ENCODE measurements at places on chromosomes 7 and 10.
A peak's percentile ranks its signal among the peaks of the same experiment; 100 is the strongest.

GRCh38 chr7:101200862-101201599 lies at the start of gene MOGAT3:
Gene MOGAT3 (minus strand): TSS chr7:101201036. CDS start chr7:101200854, 182 bp downstream.
- peak; percentile 91 for DNase-seq

- no peak for DNase-seq
These were observed 84.0 kb upstream of the MYO3A start for GRCh38 chr10:25849988-25850387.

DNA sequence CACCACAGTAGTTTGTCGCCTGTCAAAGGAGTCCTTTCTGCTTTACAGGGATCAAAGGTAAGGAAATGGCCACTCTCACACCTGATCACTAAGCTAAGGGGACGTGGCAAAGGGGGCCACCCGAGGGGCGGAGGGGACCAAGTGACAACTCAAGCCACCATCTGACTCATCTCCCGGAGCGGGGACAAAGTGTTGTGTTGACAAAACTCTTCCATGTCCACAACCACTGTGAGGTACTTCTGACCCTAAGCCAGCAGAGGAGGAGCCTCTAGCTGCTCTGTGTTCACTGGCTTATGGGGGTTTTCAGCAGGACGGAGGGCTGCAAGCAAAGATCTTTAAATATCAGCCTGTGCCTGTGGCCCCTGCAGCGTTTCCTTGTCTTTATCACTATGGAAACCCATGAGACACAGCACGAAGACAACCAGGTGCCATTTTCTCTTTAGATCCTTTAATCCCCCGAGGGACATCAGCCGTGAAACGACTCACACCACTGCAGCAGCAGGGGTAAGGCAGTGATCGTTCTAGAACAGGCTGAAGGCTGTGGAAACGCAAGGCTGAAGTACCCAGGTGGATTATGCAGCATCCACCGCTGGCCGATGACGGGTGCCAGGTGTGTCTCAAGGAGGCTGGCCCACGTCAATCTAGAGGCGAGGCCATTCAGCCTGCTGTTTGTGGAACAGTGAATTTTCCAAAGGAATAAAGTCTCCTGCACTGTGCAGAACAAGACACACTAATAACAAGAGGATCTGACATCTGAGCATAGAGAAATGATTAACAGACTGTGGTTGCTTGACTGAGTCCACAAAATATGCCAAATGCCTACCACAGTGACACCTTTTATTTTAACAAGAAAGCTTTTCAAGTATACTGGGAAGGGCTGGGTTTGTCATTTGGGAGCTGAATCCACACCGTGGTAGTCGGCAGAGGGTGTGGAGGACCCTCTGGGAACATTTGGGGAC lies 26.6 kb upstream of the DDC start:
- no peak for DNase-seq

GRCh38 chr7:130493275-130493873 lies 1.5 kb downstream of the MEST start:
- no peak for DNase-seq

GRCh38 chr7:65475734-65476319 lies 102.2 kb downstream of the ZNF92 start:
- peak; percentile 88 for DNase-seq

GRCh38 chr10:90965720-90966119 lies 44.8 kb upstream of the ANKRD1 start:
- no peak for DNase-seq

DNA sequence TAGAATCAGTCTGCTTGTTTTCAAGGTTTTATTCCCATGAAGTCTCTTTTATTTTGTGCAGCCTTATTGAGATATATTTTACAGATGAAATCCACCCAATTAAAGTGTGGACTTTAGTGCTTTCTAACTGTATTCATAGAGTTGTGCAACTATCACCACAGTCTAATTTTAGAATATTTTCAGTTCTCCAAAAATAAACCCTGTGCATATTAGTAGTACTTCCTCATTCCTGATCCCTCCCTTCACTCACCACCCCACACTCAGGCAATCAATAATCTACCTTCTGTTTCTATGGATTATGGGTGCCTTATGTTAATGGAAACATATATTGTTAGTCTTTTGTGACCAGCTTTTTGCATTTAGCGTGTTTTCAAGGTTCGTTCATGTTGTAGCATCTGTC lies 185.7 kb upstream of the TMEM72 start:
- no peak for DNase-seq

DNA sequence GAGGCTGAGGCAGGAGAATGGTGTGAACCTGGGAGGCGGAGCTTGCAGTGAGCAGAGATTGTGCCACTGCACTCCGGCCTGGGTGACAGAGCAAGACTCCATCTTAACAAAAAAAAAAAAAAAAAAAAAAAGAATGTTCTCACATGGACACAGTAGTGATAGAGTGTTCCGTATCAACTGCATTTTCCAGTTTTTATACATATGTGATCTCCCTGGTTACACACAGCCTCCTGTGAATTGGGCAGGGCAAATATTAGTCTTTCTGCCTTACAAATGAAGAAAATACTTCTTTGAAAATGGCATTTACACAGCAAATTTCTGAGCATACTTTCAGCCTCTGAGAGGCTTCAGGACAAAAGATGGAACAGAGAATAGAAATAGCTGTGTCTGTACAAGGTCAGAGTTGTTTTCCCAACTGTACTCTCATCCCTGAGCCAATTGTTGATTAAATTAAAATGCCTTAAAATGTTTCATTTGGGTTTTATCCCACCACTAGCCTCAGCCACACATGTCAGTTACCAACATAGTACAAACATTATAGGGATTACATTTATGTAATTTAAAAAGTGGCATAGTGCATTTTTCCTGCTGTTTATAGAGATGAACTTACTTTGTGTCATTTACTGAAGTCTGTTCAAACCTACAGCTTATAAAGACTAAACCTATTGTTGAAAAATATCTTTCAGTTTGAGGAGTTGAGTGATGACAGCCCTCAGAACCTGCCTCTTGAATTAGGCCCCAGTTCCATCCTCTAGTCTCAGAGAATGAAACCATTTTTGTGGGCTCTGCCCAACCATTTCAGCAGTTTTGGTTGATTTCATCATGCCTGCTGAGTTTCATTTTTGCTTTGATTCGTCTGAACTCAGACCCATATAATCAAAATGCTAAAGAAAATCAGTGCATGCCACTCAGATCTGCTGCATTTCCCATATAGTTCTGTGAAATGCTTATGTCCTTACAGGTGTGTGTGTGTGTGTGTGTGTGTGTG lies 609.4 kb upstream of the C7orf33 start:
- DNase-seq = no peak

GRCh38 chr10:28263136-28263857 lies 39.6 kb downstream of the MPP7 start:
- DNase-seq = no peak

DNA sequence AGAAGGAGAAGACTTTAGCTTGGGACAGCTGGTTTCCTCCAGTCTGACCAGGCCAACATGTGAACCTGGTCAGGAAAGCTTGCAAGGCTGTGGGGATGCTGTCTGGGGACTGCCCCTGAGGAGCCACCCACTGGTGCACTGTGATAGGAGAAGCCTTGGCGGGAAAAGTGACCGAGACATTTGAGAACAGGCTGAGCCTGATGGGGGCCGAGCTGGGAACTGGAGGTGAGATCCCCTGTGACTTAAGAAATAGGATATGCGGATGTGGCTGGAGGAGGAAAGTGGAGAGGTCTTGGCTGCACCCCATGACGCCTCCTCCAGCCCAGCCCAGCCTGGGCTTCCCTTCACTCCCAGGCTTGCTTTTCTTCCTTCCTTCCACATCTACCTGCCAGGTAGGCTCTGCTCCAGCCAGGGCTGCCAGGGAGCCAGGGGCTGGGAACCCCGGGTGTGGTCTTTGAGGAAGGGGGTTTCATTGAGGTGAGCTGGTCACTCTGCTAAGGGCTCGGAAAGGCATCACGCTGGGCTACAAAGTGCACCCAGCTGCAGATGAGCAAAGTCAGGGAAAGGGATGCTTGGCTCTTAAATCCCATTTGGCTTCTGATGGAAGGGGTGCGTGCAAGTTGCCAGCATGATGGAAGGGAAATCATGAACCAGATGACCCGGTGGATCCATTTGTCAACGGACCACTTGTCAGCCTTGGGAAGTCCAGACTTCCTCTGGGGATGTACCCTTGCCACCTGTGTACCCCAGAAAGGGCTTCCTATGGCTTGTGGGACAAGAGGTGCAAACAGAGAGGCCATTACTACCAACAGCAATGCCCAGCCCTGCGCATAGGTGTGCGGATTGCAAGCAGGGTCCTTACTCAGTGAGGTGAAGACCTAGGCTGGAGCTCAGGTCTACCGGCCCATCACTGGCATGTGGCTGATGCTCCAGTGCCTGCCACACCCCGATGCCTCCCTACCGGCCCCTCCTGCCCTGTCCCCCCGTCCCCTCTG lies 66.3 kb downstream of the C10orf143 start:
- no peak for DNase-seq

GRCh38 chr10:69572159-69573055 lies 815 bp downstream of the NEUROG3 start:
- no peak for DNase-seq

DNA sequence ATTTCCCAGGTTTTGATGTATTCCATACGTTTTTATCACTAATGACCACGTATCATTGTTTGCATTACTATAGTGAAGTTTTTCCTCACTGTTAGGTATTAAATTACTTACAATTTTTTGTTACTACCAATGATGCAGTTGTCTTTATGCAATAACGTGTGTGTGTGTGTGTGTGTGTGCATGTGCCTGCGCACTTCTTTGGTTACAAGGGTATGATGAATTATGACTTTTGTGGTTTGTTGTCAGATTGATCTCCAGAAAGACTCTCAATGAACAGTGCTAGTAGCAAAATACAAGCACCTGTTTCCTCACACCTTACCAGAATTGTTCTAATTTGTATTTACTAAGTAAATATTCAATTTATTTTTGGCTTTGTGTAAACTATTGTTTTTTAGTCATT lies 51.5 kb downstream of the MCMBP start:
- DNase-seq = no peak

GRCh38 chr7:130463553-130464434 lies 23.0 kb upstream of the CEP41 start:
- DNase-seq = no peak

Measured in Peyer's patch (tissue), 4 donors.